A549 treated with CpdA at 1 μM for 4 hours (cell line): ENCODE measurements at places on chromosomes 12 and 14. TPM values are rescaled to one million over a fixed set of nuclear protein-coding genes. Genes with fewer than 3 reads are reported as not detected.

Gene B4GALNT3
- total RNA-seq, result 0.29 to 0.74 TPM (median 0.58 TPM) in 5 replicates

Gene TSPAN11
- 0.05 to 0.16 TPM (median 0.08 TPM) in 5 replicates for total RNA-seq

Gene TBX5
- not detected in 5 replicates for total RNA-seq

Gene KRT75
- 0.19 to 0.29 TPM (median 0.23 TPM) in 5 replicates for total RNA-seq

Gene MARCHF9
- 6.1 to 8.8 TPM (median 7.5 TPM) in 5 replicates for total RNA-seq

Gene CPNE6
- total RNA-seq, result not detected in 5 replicates

Gene TMEM106C
- 109 to 133 TPM (median 121 TPM) in 5 replicates for total RNA-seq

Gene CLEC14A
- total RNA-seq, result not detected in 5 replicates

Gene BEST3
- total RNA-seq, result 0.59 to 1.8 TPM (median 1.1 TPM) in 5 replicates

Gene CPSF2
- 35.3 to 44.8 TPM (median 41.5 TPM) in 5 replicates for total RNA-seq

Gene PTPRO
- 0.06 to 0.14 TPM in 2 of 5 replicates, not detected in the others for total RNA-seq

Gene UNC79
- total RNA-seq, result 0.02 TPM in 3 of 5 replicates, not detected in the others

Gene SLCO1A2
- 0.07 TPM in 1 of 5 replicates, not detected in the others for total RNA-seq

Gene IL31
- total RNA-seq, result not detected in 5 replicates

Gene TMEM63C
- 0.37 to 1.8 TPM (median 1.3 TPM) in 5 replicates for total RNA-seq

Gene SLC7A7
- 9.2 to 15.7 TPM (median 11.5 TPM) in 5 replicates for total RNA-seq

Gene TAS2R14
- 0.57 to 0.98 TPM (median 0.75 TPM) in 5 replicates for total RNA-seq

Gene KRT74
- not detected in 5 replicates for total RNA-seq

Gene MSI1
- 1.3 to 1.7 TPM (median 1.5 TPM) in 5 replicates for total RNA-seq

Gene EXD2
- total RNA-seq, result 10.9 to 13.1 TPM (median 12.6 TPM) in 5 replicates

Gene CCDC197
- not detected in 5 replicates for total RNA-seq
